ENCODE measurements at places on chromosomes 3 and 15.
A peak's percentile ranks its signal among the peaks of the same experiment; 100 is the strongest.

DNA sequence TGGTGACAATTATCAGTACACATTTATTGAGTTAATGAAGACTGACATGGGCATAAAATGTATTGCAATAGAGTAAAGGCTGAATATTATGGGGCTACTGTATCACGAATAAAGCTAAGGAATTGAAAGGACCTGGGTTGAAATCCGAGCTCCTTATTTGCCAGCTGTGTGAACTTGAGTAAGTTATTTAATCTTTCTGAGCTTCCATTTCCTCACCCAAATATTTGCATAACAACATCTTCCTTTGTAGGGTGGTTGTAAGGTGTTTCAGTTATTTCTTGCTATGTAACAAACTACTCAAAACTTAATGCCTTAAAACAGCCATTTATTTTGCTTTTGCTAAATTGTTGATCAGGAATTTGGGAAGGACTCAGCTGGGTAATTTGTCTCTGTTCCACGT is 111.1 kb upstream of the TSC22D2 start:
- no peak for DNase-seq

- DNase-seq, result no peak
Observed at GRCh38 chr3:124777762-124778470, 47.7 kb downstream of the UMPS start.

GRCh38 chr15:32840507-32841245 is 122.9 kb downstream of the GREM1 start:
- no peak for DNase-seq

- no peak for DNase-seq
Observed at GRCh38 chr15:50017522-50017921, 101.5 kb downstream of the ATP8B4 start.

- no peak for DNase-seq
Observed at GRCh38 chr3:139827833-139828232, 107.2 kb upstream of the CLSTN2 start.

DNA sequence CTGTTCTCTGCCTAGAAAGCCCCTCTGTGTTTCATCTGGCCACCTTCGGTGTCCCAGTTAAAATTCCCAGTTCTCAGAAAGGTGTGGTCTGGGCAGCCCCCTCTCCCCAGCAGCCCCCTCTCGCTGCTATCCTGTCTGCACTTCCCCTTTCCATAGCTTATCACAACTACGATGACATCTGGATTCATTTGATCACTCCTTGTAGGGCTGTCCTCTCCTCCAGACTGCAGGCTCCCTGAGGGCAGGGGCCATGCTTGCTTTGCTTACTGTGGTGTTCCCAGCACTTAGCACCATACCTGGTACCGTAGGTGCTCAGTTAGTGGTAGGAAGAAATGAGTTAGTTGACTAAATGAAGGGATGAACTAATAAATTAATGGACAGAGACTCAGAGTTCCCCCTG is 26.3 kb upstream of the GOLGA6C start:
- DNase-seq, result no peak

- DNase-seq, result peak; percentile 1
Observed at GRCh38 chr15:82108489-82109078, 62.8 kb upstream of the MEX3B start.

DNA sequence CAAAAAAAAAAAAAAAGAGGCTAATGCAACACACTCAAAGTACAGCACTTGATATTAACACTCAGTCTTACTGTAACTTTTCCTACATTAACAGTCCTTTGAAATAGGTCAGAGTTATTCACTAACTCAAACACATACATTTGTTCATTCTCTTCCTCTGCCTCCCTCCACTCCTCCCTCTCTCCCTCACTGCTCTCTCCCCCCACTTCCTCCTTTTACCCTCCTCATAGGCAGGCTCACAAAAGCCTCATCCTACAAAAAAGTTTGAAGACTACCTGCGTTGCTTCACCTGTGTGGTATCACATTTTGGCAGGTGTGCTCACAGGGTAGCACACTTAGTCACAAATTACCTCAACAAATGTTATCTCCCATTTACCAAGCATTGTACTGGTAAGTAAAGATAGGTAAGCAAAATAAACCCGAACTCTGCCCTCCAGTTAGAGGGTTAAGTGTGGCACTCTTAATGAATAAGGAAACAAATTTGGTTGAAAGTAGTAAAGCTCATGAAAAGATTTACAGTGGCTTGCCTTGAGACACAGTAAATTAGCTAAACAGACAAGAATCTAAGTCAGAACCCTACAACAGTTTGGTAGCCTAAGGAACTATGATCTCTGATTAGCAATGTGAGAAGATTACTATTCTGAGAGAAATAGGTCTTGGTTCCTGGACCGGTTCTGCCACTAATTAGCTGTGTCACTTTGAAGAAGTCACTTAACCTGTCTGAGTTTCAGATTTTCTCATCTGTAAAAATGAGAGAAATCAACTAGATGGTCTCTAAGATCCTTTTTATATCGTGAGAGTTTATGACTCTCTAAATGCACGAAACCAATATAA is 151.0 kb upstream of the MLF1 start:
- no peak for DNase-seq

DNA sequence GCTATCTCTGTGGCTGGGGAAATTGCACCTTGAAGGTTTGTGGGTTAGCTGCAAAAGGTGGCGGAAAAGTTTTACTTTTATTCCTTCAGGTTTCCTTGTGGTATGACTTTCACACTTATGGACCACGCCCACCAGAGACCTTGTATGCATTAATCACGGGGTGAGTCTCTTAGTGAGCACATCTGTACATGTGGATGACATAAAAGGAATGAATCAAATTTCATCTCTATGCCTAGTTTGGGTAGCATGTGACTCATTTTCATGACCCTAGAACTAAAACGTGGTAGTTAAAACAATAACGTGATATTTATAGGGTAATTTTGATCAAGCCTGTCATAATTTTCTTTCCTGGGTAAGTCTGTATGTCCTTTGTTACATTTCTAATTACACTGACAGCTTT is 141.7 kb downstream of the PDCD6IP start:
- no peak for DNase-seq

DNA sequence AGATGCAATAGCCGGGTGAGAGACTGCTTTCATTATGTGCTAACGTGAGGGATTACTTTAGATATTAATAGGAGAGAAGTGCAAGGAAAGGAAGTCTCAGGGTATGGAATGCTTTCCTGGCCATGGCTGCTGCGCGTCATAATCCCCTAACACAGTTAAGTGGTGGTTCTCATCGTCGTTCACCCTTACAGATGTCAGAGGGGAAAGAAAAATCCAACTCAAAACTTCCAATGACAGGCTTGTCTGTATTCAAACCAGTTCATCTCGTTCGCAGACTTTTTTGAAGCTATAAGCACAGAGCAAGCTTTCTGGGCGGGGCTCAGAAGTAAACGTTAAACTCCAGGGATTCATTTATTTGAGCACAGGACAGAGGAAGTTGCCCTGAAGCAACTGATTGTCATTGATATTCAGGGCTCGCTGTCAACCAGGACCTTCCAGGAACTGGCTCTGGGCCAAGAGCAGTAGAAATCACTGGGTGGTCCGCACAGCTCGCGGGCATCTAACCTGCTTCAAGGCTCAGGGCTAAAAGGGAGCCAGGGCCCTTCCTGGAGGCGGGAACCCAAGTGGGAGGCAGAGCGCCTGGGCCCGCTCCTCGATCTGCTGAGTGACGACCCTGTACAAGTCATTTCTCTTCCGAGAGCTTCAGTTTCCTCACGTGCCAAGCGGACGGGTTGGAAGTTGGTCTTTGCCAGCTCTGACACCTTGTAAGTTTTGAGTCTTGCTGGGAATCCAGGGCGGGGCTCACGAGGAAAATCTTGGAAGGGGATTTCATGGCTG is 1.1 kb upstream of the LPP start:
- no peak for DNase-seq

- DNase-seq, result no peak
Observed at GRCh38 chr3:72906154-72906553, 18.3 kb downstream of the GXYLT2 start.

DNA sequence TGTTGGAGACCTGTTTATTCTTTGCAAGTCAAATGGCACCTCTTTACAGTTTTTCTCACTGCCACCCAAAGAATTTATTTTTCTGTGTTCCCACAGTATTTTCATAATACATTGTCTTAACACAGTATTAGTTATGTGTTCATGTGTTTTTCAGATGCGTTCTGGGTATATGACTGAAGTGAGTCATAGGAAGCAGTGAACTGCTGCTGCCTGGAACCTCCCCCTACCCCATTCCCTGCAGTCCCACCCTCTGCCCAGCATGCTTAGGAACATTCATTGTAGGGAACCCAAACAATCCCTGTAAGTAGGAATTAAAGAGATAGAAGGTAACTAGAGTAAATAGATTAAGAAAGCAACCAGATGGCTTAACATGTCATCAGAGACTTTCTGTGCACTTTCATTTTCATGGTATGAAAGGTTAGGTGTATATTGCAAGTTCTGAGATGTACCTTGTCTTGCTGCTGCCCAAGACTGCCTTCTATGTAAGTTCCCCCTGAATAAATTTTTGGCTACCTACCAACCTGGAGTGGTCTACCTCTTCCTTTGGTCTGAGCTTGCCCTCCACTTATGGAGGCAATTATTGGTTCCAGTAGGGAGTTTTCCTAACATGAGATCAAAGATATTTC is 21.9 kb upstream of the SQOR start:
- no peak for DNase-seq

DNA sequence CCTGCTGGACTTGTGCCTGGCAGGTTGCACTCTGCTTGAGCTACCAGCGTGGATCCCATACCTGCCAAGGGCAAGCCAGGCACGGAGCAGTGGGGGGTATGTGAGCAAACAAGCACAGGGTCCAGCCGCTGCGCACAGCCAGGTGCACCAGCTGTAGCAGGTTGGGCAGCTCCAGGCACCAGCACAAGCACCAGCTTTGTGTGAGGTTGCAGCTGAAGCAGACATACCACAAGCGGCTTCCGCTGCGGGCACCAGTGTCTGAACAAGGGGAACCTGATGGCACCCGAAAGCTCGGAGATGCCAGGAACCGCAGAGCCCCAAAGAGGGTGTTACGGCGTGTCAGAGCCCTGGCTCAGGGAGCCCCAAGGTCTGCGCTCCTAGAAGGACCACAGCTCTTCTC is 472.7 kb upstream of the ARL6 start:
- no peak for DNase-seq

DNA sequence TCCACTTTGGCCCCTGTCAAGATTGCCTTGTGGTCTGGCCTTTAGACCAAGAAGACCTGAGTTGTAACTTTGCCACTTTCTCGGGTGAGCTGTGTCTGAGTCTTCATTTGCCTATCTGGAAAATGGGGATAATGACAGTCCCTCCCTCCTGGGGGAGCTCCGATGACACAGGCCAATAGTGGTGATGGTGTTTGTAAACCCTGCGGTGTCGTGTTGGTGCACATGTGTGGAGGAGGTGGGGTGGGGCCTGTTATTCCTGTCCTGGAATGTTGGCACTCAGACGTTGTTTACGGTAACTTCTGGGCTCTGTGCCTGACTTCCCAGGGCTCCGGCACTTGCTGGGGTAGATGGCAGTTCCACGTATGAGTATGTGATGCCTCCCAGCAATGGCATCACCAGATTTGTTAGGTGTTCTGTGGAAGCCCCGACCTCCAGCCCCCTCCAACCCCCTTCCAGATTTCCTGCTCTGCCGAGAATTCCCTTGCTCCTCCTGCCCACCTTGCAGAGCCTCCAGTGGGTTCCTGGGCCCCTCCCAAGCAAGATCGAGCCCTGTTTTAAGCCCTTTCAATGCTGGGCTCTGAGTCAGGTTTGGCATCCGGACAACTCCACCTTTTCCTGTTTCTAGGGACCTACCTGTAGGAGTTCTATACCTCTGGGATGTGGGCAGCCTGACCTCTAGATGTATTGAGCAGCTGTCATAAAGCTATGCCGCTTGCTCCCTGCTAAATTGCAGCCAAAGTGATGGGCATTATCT is 31.4 kb downstream of the HRH1 start:
- no peak for DNase-seq

GRCh38 chr3:135970506-135971116 is 5.1 kb downstream of the PPP2R3A start:
- DNase-seq, result no peak

DNA sequence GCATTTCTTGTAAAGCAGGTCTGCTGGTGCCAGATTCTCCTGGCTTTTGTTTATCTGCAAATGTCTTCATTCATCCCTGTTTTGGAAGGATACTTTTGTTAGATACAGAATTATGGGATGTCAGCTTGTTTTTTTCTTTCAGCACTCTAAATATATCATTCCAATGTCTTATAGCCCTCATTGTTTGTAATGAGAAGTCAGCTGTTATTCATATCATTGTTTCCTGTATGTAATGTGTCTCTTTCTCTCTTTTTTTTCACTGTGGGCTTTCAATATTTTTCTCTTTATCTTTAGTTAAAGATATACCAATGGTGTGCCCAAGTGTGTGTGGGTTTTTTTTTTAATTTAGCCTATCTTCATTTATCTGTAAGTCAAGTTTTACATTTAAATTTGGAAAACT is 65.6 kb upstream of the DCP1A start:
- DNase-seq, result no peak

DNA sequence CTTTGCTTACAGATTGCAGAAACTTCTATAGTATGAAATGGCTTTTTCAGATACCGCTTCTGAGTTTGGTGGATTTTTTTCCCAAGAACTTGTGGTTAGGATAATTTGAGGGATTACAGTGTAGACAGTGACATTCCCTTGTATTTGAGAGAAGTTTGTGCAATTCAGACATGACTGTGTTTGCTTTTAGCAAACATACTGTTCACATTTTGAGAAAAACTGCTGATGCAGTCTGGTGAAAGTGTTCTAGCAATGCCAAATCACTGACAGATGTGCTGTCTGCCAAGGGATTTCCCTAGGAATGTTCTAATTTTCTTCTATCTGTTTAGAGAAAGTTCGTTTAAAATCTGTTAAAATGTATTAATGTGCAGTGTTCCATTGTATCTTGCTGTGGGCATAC is 652.6 kb downstream of the FHIT start:
- DNase-seq, result no peak

- no peak for DNase-seq
Observed at GRCh38 chr3:58588030-58588614, 10.9 kb upstream of the FAM107A start.

GRCh38 chr15:70083946-70084345 is 13.8 kb downstream of the TLE3 start:
- DNase-seq, result no peak

- no peak for DNase-seq
Observed at GRCh38 chr3:194851254-194851653, 165.6 kb downstream of the FAM43A start.

DNA sequence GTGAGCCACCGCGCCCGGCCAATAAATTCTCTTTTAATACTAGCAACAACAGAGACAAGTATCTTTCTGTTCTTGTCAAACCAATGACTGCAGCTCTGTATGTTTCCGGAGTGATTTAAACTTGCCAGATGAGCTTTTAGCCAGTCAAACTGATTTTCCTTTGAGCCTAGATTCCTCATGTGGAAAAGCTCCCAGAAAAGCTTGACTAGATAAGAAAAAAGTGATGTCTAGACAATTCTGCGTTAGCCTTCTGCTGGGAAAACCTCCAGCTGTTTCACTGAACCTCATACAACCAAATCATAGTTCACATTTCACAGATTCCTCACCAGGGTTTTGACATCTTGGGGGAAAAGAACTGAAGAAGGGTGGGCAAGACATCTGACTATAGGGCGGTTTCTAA is 78.6 kb downstream of the MAGI1 start:
- no peak for DNase-seq

- DNase-seq, result no peak
Observed at GRCh38 chr15:52794665-52795463, 4.7 kb upstream of the ONECUT1 start.
